Esophagus (tissue), 2 donors: ENCODE measurements at places on chromosomes 12 and 14. TPM values are rescaled to one million over a fixed set of nuclear protein-coding genes. Genes with fewer than 3 reads are reported as not detected.

AHNAK2 gene
- polyA plus RNA-seq: 104 TPM

CALCOCO1 gene
- polyA plus RNA-seq: 49.7 TPM

CLEC2D gene
- 5.2 TPM for polyA plus RNA-seq

PGF gene
- 2.4 TPM for polyA plus RNA-seq

SPX gene
- not detected for polyA plus RNA-seq

KRT74 gene
- 0.07 TPM for polyA plus RNA-seq

TAS2R30 gene
- 0.12 TPM for polyA plus RNA-seq

ADGRD1 gene
- polyA plus RNA-seq: 2.9 TPM

ATG14 gene
- polyA plus RNA-seq: 5.8 TPM

TPPP2 gene
- polyA plus RNA-seq: not detected

FAM90A1 gene
- polyA plus RNA-seq: 0.13 TPM

HOXC12 gene
- polyA plus RNA-seq: not detected

CRADD gene
- polyA plus RNA-seq: 4.2 TPM
